Activated T-helper 9 cell treated with anti-CD3 and anti-CD28 coated beads, Interleukin-2, amount 50 U/mL, for 16 hours (primary cell): ENCODE measurements at places on chromosomes 6 and 20.

GRCh38 chr20:8372824-8373380, 240.8 kb downstream of the PLCB1 start:
- no peak for DNase-seq

GRCh38 chr6:6503191-6503590, 85.3 kb upstream of the LY86 start:
- DNase-seq, result no peak

GRCh38 chr6:105873211-105873704, 212.9 kb upstream of the PRDM1 start:
- no peak for DNase-seq

GRCh38 chr6:24385536-24386269, 17.0 kb upstream of the MRS2 start:
- no peak for DNase-seq

DNA sequence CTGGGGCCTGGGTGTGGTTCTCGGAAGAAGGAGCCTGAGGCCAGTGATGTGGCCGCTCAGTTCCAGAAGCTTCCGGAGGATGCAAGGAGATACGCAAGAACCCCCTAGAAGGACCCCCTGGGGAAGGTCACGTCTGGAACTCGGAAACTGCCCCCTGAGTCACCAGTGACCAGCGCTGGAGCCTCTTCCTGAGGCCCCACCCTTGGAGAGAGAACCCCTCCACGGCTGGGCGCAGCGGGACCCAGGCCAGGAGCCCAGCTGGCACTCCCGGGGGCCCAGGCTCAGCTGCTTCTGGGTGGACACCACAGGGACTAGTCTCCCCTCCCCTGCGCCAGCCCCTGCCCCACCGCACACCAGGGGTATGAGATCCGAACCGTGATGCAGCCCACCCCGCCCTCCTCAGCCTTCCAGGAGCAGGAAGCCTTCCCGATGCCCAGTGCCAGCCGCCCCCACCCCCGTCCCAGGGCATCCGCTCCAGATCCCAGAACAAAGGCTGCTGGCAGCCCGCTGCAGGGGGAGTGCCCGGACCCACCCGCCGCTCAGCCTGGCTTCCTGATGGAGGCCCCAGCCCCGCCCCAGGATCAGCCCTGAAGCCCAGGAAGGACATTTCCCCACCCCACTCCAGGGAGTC, 7.5 kb downstream of the LAMA5 start:
- DNase-seq, result no peak

GRCh38 chr20:16194617-16195360, 378.5 kb downstream of the KIF16B start:
- DNase-seq, result no peak

DNA sequence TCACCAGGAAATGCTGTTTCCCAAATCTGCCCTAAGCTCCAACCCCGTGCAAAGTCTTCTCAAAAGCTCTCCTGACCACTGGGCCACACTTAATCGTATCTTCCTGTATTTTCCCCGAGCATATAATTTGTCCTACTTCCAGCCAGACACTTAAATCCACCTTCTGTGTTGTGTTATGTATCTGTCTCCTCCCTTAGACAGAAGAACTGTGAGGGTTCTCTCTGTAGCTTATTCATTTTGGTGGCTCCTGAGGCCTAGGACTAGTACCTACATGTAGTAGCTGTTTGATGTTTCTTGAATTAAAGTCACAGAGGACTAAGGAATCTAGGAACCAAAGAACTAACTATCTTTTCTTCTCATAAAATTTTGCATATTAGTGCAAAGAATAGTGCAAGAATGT, 292.6 kb downstream of the ALDH8A1 start:
- DNase-seq, result no peak
